ENCODE measurements at places on chromosomes 1 and 21.

GRCh38 chr1:60126723-60127122 is 53.2 kb upstream of the C1orf87 start:
- DNase-seq = no peak

- no peak for DNase-seq
These were observed 48.8 kb downstream of the H3-3A start for GRCh38 chr1:226111098-226111882.

- DNase-seq = no peak
These were observed 142.8 kb downstream of the ATG4C start for GRCh38 chr1:62926681-62927252.

DNA sequence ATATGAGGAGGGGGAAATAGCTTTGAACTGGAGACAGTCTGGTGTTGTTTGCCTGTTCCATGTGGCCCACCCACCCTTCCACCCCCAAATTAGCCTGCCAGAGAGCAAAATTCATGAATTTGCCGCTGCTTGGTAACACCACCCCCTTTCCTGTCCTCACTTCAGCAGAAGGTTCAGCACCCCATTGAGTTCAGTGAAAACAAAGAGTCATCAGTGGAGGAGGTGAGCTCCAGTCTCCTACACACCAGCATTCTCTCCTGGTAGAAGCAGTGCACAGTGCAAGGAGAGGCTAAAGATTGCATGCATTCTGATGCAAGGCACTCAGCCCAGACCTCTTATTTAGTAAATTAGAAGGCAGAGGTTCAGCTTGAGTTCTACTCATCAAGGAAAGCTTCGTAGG is 99.7 kb upstream of the DYNLT5 start:
- no peak for DNase-seq

DNA sequence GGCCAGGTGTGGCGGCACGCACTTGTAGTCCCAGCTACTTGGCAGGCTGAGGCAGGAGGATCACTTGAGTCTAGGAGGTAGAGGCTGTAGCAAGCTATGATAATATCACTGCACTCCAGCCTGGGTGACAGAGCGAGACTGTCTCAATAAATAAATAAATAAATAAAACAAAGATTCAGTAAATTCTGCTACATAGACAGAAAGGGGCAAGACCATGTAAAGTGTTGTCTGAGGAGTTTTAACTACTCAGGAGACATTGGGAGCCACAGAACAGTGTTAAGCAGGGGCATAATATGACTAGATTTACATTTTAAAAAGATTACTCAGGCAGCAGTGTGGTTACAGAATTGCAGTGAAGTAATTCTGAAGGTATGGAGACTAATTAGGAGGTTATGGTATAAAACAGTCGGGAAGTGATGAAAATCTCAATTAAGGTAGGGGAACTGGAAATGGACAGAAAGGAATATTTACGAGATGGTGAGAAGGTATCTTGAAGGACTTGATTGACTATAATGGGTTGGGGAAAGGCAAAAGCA is 94.7 kb downstream of the ATP1B1 start:
- DNase-seq = no peak

DNA sequence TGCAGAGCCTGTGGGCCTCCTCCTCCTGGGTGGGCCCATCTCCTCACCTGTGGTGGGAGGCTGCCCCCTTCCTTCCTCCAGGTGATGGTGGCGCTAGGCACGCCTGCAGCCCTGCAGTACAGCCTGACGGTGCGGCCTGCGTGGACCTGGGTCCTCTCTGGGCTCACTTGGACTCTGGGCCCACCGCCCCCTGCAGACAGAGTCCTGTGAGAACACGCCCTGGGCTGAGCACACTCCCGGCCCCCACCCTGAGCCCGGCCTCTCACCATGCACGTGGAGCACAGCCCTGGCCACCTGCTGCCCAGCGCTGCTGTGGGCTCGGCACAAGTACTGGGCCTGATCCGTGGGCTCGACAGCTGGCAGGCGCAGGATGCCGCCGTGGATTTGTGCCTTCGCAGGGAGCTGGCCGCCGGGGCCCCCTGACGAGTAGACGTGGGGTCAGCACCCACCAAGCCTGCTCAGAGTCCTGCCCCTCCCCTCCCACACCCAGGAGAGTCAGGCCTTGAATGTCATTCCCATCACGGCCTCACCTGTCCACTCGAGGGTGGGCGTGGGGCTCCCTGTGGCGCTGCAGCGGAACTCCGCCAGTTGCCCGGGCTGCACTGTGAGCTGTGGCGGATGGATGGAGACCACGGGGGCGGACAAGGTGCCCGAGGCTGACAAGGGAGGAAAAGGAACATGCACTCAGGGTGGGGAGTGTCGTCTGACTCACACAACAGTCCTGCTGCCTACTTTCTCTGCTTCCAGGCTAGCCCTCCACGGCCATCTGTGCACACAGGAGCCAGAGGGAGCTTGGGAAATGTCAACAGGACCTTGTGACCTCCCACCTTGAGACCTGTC is 43.4 kb downstream of the LDLRAD2 start:
- DNase-seq = no peak

DNA sequence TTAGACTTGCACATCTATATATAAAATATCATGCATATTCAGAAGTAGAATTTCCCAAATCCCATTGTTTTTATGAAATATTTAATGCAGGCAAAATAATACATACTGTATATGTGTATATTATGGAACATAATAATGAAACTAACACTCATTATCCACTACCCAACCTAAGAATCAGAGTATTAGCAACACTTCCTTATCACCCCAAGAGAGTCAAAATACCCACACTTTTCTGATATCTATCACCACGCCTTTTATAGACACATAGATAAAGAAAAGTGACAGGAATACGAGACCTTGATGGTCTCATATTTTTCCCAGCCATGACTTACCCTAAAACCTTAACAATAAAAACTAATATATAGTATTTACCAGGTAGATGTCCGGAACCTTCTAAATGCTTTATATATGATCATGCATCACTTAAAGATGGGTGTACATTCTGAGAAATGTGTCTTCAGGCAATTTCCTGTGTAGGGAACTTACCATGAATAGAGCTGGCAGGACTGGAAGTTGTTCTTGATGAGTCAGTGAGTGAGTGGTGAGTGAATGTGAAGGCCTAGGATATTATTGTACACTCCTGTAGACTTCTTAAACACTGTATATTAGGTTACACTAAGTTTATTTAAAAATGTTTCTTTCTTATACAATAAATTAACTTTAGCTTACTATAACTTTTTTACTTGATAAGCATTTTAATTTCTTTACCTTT is 45.5 kb downstream of the TNFSF4 start:
- no peak for DNase-seq

GRCh38 chr1:230632273-230632873 is 9.9 kb upstream of the COG2 start:
- peak; percentile 61 for DNase-seq

DNA sequence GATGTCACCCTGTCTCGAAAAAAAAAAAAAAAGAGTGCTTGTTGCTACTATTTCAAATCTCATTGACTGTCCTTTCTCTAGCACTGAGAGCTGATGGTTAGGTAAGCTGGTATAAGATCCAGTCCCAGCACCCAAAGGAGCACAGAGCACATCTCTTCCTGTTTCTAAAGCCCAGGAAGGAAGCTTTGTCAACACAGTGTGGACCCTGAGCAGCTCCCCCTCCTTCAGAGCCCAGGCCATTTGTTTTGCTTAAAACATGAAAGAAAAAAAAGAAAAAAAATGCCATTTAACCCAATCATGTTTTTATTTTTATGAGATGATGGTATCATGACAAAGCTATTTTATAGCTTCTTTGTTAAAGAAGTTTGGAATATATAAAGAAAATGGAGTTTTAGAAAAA is 184.1 kb upstream of the DUSP10 start:
- DNase-seq = no peak

GRCh38 chr1:205924460-205924790 is 18.8 kb downstream of the SLC26A9 start:
- DNase-seq = no peak

DNA sequence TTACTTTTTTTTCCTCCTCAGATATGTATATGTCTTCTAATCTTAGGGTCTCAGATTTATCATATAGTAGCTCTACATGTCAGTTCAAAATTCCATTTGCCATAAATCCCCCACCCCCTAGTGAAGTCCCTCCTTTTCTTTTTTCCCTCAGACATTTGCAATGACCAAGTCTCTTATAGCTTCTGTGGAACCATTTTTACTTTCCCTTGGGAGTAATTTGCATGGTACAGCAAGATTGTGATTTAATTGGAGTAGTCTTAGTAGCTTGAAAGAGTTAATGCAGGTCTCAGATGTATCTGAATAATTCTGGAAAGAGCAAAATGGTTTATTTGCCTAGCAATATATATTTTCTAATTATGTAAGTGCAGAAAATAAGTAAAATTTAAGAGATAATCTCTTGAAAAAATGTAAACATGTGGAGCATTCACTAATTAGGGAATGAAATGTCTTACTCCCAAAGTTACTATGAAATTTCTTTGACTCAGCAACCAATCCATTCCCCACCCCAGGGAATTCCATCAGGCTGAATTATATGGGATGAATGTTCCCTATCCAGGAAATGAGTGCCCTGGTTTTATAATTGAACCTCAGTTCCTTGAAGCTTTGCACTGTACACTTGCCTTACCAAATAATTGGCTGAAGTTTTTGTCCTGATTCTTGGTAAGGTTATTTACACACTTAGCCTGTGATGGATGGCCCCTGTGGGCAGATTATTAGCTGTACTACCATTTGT is 267.0 kb downstream of the DNM3 start:
- no peak for DNase-seq

GRCh38 chr1:34404804-34405203 is 228.1 kb downstream of the C1orf94 start:
- DNase-seq = no peak

GRCh38 chr1:184502161-184502560 is 115.3 kb downstream of the C1orf21 start:
- DNase-seq = no peak

GRCh38 chr1:31010086-31010989 is 55.2 kb downstream of the PUM1 start:
- no peak for DNase-seq

DNA sequence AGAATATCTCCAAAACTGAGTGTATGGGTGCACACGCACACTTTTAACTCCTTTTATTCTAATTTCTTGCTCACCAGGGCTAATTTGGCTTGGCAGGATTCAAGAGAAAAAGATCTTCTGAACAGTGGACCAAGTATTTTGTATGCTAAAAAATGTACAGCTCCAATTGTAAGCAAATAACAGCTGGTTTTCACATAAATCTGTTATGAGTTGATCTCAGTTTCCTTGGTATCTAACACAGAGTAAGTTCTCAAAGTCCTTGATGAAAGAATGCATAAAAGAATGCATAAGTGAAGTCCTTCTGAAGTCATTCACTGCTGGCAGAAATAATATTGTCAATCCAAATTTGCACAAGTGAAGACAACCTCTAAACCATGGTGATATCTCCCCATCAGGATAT is 213.0 kb downstream of the OMA1 start:
- no peak for DNase-seq

- DNase-seq = peak; percentile 36
These were observed 2.0 kb downstream of the PSEN2 start for GRCh38 chr1:226872437-226872836.

DNA sequence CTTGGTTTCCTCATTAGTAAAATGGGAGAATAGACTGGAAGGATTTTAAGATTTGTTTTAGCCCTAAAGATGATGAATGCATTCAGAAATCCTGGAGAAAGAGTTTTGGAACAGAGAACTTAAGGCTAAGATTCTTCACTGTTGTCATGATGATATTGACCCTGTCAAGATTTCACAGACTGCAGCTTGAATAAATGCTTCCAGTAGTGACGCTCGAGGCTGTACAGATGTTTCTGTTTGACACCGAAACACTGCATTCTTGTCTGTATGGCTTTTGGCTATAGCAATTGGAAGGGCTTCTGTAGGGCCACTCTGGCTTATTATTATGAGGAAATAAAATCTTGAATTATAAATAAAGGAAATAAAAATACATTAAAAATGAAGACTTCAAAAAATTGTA is 25.7 kb downstream of the SIM2 start:
- DNase-seq = no peak

DNA sequence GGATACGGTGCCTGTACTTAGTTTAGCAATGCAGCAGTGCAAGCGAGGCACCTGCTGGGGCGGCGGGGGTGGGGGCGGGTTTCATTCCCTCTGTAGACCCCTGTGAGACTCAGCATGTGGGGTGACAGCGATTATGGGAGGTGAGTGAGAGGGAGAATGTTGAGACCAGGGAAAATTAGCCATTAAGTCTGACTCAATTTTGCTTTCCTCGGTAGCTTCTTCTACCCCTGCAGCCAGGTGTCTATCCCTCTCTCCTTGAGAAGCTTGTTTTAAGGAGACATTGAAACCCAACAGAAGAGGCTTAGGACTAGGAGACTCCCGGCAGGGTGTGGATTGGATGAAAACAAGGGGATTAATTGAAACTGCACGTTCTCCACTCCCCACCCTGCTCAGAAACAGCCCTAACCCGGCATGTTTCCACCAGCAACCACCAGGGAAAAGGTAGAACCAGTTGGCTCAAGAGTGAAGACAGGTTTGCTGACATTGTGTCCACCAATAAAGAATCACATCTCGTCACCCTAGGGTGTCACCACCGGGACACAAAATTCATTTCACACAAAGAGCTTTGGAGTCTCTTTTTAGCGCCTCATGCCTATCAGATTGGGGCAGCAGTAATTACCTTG is 20.6 kb upstream of the ATF3 start:
- DNase-seq = no peak

DNA sequence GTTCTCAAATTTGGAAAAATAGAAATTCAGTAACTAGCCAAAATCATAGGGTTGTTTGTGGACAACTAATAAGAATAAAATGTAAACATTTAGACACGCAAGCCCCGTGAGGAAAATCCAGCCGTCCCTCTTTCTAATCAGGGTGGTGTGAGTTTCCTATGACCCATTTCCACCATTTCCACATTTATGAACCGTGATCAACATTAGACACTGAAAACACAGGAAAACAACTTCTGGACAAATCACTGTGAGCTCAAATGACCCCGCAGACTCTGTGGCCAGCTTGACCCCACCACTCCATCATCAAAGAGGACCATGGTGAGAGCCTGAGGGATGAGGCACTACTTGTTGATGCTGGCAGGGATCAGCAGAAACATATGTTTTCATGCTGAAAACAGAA is 101.0 kb downstream of the SIM2 start:
- DNase-seq = no peak

- no peak for DNase-seq
These were observed 3.4 kb upstream of the CHI3L1 start for GRCh38 chr1:203189951-203190352.

DNA sequence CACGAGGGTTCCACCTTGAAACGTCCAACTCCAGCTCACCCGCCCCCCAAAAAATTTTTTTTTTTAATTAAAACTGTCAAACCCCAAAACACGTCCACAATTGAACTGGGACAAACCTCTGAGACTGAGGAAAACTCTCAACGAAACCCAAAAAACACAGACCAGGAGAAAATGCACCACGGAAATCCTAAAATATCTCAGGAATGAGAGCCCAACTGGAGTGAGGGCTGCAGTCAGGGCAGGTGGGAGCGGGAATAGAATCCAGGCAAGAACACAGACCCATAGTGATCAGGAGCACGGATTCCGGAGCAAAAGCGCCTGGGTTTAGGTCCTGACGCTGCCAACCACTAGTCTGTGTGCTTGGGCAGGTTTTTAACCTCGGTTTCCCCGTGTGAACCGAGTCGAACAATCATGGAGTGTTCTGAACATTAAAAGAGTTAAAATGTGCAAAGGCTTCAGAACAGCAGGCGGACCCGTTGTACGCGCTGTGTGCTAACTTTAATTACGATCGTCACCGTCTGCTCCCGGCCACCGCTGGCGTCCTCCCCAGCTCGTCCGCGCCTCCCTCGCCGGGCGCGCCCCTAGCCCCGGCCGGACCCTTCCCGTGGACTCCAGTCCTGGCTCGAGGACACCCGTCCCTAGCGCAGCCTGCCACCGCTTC is 624 bp downstream of the ARHGAP29 start:
- DNase-seq = peak; percentile 86

- no peak for DNase-seq
These were observed 60.3 kb downstream of the GALNT2 start for GRCh38 chr1:230127105-230128054.

- no peak for DNase-seq
These were observed 45.5 kb downstream of the EPS15 start for GRCh38 chr1:51473331-51474115.
